Mononuclear cell (primary cell): ENCODE measurements at places on chromosomes 12 and 14. TPM values are rescaled to one million over a fixed set of nuclear protein-coding genes. Genes with fewer than 3 reads are reported as not detected.

Gene EIF2S1
- total RNA-seq: 31.6 TPM

Gene CLEC9A
- 0.42 TPM for total RNA-seq

Gene KRT6C
- not detected for total RNA-seq

Gene MUCL1
- not detected for total RNA-seq

Gene GYS2
- total RNA-seq: not detected

Gene DPY19L2
- total RNA-seq: 1.5 TPM

Gene KRT2
- 0.94 TPM for total RNA-seq

Gene CFAP54
- 0.21 TPM for total RNA-seq

Gene CMKLR1
- total RNA-seq: 0.52 TPM

Gene CNOT2
- 420 TPM for total RNA-seq

Gene CLEC1B
- total RNA-seq: 14.2 TPM

Gene AQP2
- not detected for total RNA-seq

Gene PPFIA2
- total RNA-seq: not detected

Gene ARHGEF40
- 12.9 TPM for total RNA-seq

Gene OVCH1
- total RNA-seq: not detected

Gene SAMD15
- 0.21 TPM for total RNA-seq

Gene CAPS2
- total RNA-seq: 2.4 TPM

Gene ITGB7
- 49.8 TPM for total RNA-seq

Gene CELA1
- not detected for total RNA-seq

Gene INSM2
- not detected for total RNA-seq

Gene CCDC197
- not detected for total RNA-seq

Gene RASSF9
- not detected for total RNA-seq

Gene TXNDC16
- total RNA-seq: 18.5 TPM

Gene FSCB
- total RNA-seq: under 0.01 TPM

Gene CD163L1
- total RNA-seq: 0.63 TPM

Gene SYT1
- 2.5 TPM for total RNA-seq

Gene ENDOU
- total RNA-seq: not detected

Gene NFATC4
- 0.10 TPM for total RNA-seq

Gene GSG1
- total RNA-seq: not detected

Gene FIGNL2
- total RNA-seq: 0.31 TPM

Gene RPL10L
- not detected for total RNA-seq

Gene MYG1
- total RNA-seq: 20.4 TPM

Gene DIO2
- total RNA-seq: not detected

Gene FGF6
- total RNA-seq: not detected

Gene ERH
- 61.7 TPM for total RNA-seq

Gene MNAT1
- 23.2 TPM for total RNA-seq

Gene TAS2R9
- not detected for total RNA-seq

Gene SLC10A1
- not detected for total RNA-seq

Gene SYCP3
- 0.21 TPM for total RNA-seq

Gene RNU4-1
- total RNA-seq: under 0.01 TPM

Gene SERPINA9
- not detected for total RNA-seq

Gene ESPL1
- 1.0 TPM for total RNA-seq

Gene ESR2
- total RNA-seq: 1.3 TPM

Gene SDS
- total RNA-seq: 0.52 TPM

Gene CCDC196
- not detected for total RNA-seq

Gene REM2
- total RNA-seq: 2.1 TPM

Gene TNFRSF1A
- total RNA-seq: 75.2 TPM
